ENCODE measurements at places on chromosomes 2 and 18.

- DNase-seq, result no peak
Observed at GRCh38 chr2:225037415-225038230, 4.6 kb downstream of the DOCK10 start.

GRCh38 chr18:31469629-31470028, 22.1 kb downstream of the DSG3 start:
- no peak for DNase-seq

DNA sequence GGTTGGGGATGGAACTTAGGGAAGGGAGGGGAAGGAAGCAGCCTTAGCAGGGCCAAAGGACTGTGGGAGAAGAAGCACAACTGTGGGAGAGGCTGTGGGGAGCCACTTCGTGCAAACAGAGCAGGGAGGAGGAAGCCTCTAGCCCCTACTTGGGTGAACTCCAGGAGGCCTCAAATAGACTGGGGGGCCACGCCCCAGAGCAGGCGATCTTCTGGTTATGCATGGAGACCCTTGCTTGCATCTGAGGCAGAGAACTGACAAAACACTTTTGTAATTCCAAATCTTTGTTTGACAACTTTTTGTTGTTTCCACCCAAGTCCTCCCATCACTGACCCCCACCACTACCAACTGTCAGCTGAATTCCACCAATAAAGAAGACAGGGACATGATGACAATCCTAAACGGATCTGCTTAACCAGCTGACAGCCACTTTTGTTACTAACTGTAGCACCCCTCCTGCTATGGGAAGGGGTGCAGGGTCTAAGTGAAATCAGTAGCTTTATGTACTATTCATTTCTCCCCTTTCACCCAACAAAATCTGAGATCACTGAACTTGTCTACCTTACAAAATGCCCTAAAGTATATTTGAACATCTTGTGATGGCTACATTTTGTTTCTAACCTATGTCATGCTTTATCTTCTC, 80.5 kb upstream of the CPO start:
- DNase-seq, result no peak

DNA sequence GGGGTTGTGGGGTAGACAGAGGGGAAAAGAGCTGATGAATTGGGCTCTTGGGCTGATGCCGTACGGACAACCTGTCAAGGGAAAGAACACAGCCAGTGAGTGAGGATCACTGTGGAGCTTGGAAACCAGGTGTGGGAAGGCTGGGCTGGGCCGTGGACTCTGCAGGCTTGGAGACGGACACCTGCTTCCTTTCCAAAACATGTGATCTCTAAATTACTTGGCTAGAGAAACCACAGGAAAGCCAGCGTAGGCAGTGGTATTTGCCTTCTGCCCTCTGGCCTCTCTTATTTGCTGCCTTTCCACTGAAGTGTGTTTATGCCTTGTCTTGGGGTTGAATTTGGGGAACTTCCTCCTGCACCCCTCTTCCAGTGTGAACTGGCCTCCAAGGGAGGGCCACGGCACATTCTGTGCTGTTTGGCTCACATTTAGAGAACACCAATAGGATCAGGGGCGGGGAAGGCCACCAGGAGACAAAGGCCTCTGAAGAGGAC, 267.7 kb downstream of the PRKCE start:
- DNase-seq, result no peak

GRCh38 chr2:12448846-12449505, 267.8 kb upstream of the TRIB2 start:
- no peak for DNase-seq

All from nephron progenitor cell (in vitro differentiated cells).